Left kidney (tissue), 8 donors: ENCODE measurements at places on chromosomes 12 and 14. TPM values are rescaled to one million over a fixed set of nuclear protein-coding genes. Genes with fewer than 3 reads are reported as not detected.

DNA sequence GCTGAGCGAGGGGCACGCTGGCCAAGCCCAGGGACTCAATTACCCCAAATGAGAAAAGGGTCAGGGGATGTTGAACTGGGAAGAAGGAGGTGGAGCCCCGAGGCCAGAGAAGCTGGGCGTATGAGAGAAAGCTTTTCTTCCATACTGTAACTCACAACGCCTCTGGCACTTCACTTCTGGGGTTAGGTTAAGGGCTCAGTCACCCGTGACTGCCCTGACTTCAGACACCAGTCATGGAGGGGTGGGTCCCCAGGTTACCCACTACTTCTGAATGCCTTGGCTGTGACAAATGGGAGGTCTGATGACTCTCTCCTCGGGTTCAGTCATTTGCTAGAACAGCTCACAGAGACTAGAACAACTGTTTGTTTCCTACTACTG, 5.5 kb upstream of the GPR132 start:
- no peak for DNase-seq

GRCh38 chr14:101775826-101776225, 14.3 kb downstream of the PPP2R5C start:
- DNase-seq = no peak

GRCh38 chr14:64931123-64931522, 11.4 kb downstream of the GPX2 start:
- no peak for DNase-seq

GRCh38 chr12:59066445-59066844, 146.1 kb upstream of the LRIG3 start:
- DNase-seq = no peak

DNA sequence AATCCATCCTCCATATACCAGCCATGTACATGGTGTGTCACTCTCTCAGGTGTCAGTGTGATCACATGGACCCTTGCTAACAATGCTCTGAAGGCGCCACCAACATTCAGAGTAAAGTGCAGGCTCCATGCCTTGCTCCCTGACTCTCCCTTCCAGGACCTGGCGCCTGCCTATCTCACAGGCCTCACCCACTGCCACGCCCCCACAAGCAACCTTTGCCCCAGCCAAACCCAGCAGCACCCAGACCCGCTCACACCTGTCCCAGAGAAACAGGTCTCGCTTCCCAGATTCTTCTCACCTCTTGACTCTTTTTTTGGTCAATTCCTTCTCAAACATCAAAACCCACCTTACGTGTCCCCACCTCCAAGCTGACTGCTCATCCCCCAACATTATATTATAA, 52.3 kb downstream of the KCNK10 start:
- DNase-seq = no peak

GRCh38 chr14:96146131-96146771, 58.4 kb upstream of the BDKRB2 start:
- no peak for DNase-seq

GRCh38 chr12:114302117-114302516, 103.8 kb downstream of the TBX5 start:
- no peak for DNase-seq

- DNase-seq = no peak
These were observed 43.0 kb downstream of the LRIG3 start for GRCh38 chr12:58877243-58877743.

DNA sequence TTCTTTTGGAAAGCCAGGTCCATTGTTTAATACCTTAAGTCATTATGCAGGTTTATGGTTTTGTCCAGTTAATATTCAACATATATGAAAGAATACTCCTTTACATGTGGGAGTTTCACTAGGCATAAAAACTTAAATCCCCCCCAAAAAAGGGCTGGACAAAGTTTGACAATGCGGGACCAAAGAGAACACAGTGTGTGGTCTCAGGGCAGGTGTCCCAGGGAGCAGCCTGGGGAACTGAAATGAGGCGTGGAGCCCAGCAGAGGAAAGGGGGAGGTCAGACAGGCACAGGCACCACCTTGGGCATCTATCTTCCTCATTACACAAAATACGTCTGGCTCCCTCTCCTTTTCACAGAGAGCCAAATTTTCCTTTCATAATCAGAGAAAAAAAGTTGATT, 22.5 kb downstream of the PKP2 start:
- DNase-seq = no peak

GRCh38 chr14:95495076-95495475, 21.4 kb downstream of the SYNE3 start:
- DNase-seq = no peak

GRCh38 chr12:88334271-88334670, 192.2 kb downstream of the TMTC3 start:
- DNase-seq = peak; percentile 8

- DNase-seq = no peak
These were observed 289.2 kb downstream of the ADGRD1 start for GRCh38 chr12:131242741-131243496.

DNA sequence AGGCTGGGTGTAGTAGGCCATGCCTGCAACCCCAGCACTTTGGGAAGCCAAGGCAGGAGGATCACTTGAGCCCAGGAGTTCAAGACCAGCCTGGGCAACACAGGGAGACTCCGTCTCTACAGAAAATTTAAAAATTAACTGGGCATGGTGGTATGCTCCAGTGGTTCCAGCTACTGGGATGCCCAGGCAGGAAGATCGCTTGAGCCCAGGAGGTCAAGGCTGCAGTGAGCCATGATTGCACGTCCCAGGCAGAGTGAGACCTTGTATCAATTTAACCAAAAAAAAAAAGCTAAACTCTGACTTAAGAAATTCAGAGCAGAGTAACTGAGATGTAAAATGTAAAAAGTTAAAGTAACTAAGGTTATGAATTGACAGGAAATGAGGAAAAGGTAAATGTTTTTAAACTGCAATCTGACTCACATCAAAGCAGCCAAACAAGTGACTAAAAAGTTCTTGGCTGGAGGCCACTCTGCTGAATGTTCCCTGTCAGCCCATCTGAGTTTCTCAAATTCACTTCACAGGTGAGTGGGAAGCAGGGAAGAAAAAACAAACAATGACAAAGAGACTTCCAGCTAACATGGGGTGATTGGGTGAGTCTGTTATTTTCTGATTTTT, 21.3 kb downstream of the PRKD1 start:
- no peak for DNase-seq

Gene NDUFA12
- polyA plus RNA-seq = 107 TPM

Gene ABCC9
- polyA plus RNA-seq = 30.3 TPM

Gene FAM234B
- 13.0 TPM for polyA plus RNA-seq

Gene IL31
- polyA plus RNA-seq = not detected

Gene SIX4
- 8.6 TPM for polyA plus RNA-seq

Gene TESPA1
- 0.18 TPM for polyA plus RNA-seq

Gene OR4E2
- polyA plus RNA-seq = 0.05 TPM

Gene ZNF385A
- polyA plus RNA-seq = 10.8 TPM

Gene PSEN1
- polyA plus RNA-seq = 73.9 TPM

Gene MIA2
- polyA plus RNA-seq = 84.3 TPM

Gene TAS2R19
- polyA plus RNA-seq = 1.9 TPM

Gene NTF3
- polyA plus RNA-seq = 4.1 TPM
